Frontal cortex (tissue), 4 donors: ENCODE measurements at places on chromosomes 4 and X.

GRCh38 chr4:1583051-1583785 lies 100.9 kb downstream of the FAM53A start:
- DNase-seq: no peak

DNA sequence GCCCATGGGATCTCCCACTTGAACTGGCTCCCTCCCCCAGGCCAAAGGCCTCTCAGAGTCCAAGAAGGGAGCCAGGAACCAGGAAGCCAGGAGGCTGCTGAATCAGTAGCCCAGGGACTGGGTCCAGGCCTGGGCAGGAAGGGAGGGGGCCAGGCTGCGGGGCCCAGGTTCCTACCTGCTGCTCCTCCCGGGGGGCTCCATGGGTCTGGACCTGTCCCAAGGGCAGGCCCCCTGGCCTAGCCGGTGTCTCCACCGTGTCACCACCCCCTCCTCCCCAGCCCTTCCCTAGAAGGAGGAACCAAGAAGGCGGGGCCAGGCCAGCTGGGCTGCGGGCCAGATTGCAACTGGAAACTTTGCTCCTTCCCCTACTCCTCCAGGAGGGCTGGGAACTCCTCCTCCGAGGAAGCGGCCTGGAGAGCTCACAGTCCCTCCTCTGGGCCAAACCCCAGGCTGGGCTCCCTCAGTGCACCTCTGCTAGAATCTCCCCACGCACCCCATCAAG lies at the start of gene IQSEC2:
IQSEC2 (minus strand) TSS at position 264 of the 502 bp plus-strand sequence.
- no peak for DNase-seq

GRCh38 chrX:135556055-135556454 lies 35.6 kb downstream of the INTS6L start:
- DNase-seq: no peak

- no peak for DNase-seq
These were observed 327.1 kb downstream of the PAPSS1 start for GRCh38 chr4:107392951-107393350.

DNA sequence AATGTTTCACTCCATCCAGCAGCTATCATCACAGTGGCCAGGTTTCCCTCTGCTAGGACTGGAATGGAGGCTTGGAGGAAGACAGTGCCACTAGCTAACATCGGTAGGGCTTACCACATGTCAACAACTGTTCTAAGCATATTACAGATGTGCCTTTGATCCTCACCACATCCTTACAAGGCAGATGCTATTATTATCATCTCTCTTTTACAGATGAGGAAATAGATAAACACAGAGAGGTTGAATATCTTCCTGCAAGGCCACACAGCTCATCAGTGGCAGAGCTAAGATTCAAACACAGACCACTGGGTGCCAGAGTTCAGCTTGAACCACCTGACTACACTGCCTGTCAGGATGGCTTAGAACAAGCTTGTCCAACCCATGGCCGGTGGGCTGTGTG lies 47.4 kb downstream of the MAMLD1 start:
- no peak for DNase-seq

DNA sequence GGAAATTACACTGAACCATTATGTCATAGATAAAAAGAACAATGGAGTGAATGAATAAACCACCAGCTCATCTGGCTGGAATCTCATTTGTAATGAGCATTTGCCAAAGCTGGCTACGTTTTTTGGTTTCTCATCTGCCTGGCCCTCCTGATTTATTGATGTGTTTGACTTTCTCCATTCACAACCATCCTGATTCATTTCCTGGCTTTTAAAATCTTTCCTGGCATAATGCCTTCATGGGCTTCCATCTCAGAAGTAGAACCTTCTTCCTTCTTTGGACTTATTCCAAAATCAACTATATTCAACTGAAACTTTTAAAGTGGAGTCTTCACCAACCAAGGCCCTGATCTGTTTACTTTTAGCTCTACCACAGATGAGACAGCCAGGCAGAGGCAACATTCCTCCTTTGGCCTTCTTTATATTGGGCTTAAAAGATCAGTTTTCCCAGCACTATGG lies 36.0 kb upstream of the ARSJ start:
- DNase-seq: no peak
